Activated naive CD4-positive, alpha-beta T cell treated with anti-CD3 and anti-CD28 coated beads, Interleukin-2, amount 50 U/mL, for 16 hours (primary cell): ENCODE measurements at places on chromosomes 5 and 9.
A peak's percentile ranks its signal among the peaks of the same experiment; 100 is the strongest.

DNA sequence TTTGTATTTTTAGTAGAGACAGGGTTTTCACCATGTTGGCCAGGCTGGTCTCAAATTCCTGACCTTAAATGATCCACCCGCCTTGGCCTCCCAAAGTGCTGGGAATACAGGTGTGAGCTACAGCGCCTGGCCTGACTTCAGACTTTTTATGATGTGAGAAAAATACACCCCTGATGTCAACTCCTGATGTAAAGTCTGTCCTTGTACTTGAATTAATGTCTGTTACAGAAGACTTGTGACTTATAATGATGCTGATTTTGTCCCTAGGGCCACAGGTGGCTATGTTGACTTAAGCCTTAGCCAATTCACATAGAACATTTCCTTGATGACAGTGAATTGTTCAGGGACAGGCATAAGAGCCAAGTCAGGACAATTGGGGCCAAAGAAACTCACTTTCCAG, 42.5 kb upstream of the MELK start:
- DNase-seq: no peak

DNA sequence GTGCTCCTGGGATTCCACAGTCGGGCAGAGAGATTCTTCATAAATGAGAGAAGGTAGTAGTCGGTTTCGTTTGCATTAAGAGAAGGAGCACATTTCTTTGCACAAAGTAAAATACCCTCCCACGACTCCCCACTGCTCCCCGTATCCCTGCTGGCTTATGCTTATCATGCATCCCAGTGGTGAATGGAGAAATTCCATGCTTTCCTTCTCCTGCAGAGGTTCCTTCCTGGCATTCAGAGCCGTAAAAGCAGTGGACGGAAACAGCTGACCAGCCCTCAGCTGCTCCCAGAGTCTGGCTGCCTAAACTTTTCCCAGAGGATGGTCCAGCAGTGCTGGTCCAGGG, 93.1 kb downstream of the C9orf152 start:
- no peak for DNase-seq

GRCh38 chr9:677461-678097, 163.9 kb upstream of the DMRT1 start:
- DNase-seq: no peak

- DNase-seq: no peak
Observed at GRCh38 chr5:172541099-172541772, 86.9 kb upstream of the SH3PXD2B start.

GRCh38 chr9:7691909-7692308, 107.7 kb downstream of the DMAC1 start:
- no peak for DNase-seq

- no peak for DNase-seq
Observed at GRCh38 chr9:4838189-4838546, 45.4 kb downstream of the RCL1 start.

DNA sequence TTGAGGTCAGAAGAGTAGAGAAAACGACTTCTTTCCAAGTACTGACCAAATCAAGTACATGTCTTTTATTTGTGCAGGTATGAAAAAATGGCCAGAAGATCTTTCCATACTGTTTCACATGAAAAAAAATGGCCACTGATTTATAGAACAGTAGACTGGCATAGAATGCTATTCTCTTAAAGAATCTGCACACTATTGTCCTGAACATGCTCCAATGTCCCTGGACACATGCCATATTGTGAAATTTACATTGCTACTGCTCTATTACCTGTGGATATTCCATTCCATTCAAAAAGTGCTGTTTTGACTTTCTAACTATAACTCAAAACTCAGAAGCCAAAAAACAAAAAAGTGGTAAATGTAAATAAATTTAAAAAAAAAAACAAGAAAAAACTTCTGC, 60.6 kb downstream of the FBXL17 start:
- DNase-seq: no peak

DNA sequence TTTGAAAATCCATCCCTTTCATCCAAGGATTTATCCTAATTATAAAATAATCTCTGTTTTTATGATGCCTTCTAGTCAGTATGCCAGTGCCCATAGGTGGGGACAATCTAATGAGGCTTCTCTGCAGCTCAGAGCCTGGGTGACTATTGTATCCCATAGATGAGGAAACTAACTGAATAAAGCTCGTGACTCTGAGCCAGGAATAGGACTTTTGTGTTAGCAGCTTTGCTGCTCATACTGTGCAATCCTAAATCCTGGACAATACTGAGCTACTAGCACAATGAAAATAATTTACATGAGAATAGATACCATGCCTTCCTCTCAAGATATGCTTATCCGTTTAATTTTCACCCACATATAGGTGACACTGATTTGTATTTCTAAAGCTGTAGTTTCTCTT, 443.0 kb downstream of the PLK2 start:
- no peak for DNase-seq

DNA sequence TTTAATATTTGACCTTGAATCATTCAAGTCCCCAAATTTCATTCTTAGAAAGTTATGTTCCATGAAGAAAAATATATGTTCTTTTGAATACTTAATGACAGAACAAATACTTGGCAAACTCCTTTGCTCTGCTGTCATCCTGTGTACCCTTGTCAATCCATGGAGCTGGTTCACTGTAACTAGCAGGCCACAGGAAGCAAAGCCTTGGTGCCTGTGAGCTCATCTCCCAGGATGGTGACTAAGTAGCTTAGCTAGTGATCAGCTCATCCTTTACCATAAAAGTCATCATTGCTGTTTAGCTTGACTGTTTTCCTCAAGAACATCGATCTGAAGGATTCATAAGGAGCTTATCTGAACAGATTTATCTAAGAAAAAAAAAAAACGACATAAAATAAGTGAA, 65.4 kb downstream of the WDR41 start:
- DNase-seq: no peak

GRCh38 chr5:16656561-16657191, 39.9 kb upstream of the RETREG1 start:
- no peak for DNase-seq

DNA sequence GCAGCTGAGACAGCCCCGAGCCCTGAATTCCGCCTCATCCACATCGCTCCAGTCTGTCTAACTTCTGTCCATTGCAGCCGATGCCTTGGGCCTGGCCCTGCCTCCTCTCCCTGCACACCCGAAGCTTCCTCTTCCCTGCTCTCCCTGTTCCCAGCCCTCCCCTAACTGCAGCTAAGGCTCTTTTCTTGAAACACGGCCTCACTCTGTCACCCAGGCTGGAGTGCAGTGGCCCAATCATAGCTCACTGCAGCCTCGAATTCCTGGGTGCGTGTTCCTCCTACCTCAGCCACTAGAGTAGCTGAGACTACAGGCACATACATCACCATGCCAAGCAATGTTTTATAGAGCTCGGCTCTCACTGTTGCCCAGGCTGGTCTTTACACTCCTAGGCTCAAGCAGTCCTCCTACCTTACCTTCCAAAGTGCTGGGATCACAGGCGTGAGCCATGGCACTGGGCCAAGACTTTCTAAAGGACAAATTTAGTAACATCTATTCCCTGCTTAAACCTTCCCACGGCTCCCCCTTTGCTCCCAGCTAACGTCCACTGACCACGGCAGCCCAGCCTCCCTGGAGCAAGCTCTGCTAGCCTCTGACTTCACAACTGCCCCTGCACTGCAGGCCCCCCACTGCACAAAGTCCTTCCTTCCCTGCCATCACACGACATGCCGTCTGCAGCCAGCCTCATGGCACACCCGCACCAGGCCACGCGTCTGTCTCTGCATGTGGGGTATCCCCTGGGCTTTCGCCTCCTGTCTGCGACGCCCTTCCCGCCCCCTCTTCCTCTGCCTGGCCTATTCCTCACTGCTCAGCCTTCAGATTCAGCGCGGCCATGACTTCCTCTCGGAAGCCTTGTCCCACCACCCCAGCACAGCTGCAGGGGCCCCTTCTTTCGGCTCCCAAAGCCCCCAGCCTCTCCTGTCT, 28.6 kb downstream of the LAMC3 start:
- DNase-seq: no peak

DNA sequence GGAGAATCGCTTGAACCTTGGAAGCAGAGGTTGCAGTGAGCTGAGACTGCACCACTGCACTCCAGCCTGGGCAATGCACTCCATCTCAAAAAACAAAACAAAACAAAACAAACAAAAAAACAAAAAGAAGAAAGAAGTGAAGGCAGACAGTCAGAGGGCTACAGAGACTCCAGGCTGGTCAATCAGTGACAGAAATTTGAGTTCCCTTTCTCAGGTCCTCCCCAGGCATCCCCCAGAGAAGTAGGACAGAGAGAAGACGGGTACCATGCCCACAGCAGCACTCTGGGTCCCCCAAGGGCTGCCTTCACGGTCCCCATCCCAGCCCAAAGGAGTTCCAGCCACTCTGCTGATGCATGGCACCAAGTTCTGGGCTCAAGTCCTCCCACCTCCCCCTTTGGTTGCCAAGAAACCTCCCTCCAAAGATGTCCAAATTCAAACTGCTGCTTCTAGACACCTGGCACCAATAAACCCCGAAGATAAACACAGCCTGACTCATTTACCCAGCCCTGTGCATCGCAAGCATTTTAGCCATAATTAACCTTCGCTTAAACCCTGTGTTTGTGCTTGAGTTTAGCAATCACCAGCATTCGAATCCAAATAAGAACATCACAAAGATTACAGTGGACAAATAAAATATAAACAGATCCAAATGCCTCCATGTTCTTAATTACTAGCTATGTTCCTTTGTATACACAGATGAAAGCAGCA, 24.0 kb downstream of the SEMA4D start:
- no peak for DNase-seq

DNA sequence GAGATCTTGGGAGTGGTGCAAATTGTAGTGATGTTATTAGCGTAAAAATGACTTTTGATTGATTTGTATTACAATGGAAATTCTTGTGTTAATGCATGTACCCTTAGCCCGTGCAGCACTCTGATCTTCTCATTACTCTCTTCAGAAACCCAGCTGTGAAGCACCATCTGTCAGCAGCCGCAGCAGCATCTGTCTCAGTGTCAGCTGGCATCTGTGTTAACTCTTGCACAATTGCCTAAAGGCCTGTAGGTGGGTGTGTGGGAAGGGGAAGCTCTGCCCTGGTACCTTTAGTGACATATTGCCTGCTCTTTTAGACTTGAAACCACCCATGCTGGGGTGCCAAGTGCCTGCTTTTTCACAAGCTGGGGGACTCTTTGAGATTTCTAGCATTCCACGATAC, 101.3 kb downstream of the FBXL7 start:
- no peak for DNase-seq

DNA sequence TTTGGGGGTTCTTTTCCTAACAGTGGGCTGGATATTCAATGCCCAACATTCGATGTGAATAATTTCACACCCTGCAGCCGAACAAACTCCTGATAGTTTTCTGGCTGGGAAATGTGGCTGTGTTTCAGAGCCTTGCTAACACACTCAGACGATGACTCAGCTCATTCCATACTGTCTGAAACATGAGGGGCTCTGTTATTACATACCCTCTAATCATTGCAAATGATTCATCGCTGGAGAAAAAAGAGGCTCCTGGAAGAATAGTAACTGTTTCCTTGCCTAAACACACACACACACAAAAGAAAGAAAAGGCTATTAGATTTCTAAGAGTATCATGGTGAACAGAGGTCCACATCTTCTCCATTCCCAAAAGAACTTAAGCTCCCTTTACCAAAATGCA, 75.8 kb downstream of the OXCT1 start:
- DNase-seq: no peak

- DNase-seq: peak; percentile 71
Observed at GRCh38 chr5:150411245-150411979, 1.3 kb downstream of the CD74 start.

DNA sequence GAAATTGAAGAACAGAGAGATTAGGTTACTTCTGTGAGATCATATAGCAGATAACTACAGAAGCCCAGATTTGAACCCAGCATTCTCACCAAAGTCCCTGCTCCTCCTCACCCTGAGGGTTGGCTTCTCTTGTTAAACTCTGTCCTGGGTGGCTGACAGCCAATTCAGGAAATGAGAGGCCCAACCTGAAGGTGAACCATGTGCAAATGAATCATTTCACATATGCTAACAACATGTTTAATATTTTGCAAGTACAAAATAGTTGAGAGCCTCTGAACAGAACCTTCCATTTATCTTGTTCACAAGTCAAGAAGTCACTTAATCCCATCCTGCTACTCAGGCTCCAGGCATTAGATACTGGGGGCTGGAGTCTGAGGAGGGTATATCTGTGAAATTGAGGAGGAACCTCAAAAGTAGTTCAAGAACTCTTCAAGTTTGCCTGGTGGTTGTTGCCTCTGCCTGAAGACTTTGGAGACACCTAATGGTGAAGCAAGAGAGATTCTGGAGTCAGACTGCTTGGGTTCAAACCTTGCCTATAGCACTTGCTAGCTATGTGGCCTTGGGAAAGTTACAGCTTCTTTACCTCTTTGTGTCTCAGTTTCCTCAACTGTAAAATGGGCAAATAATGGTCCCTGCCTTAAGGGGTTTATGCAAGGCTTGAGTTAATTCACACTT, 564.0 kb downstream of the PSAT1 start:
- no peak for DNase-seq

- no peak for DNase-seq
Observed at GRCh38 chr5:137700282-137700680, 35.6 kb downstream of the KLHL3 start.
